ENCODE measurements at places on chromosomes 16 and 17.

GRCh38 chr17:8734876-8735275 is 9.8 kb downstream of the CCDC42 start:
- DNase-seq, result no peak

DNA sequence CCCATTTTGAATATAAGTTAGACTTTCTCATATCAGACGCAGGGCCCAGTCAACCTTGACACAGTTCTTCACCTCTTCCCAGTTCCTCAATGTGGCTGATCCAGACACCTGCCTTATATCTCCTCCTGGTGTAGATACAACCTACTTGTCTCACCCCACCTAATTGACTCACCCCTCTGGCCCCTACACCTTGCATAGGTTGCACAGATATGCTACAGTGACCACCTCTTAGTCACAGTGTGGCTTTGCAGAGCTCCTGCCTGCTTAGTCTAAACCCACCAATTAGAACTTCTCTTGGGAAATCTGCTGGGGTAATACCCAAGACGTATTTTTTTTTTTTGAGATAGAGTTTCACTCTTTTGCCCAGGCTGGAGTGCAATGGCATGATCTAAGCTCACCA is 16.8 kb downstream of the CHP2 start:
- DNase-seq, result no peak

DNA sequence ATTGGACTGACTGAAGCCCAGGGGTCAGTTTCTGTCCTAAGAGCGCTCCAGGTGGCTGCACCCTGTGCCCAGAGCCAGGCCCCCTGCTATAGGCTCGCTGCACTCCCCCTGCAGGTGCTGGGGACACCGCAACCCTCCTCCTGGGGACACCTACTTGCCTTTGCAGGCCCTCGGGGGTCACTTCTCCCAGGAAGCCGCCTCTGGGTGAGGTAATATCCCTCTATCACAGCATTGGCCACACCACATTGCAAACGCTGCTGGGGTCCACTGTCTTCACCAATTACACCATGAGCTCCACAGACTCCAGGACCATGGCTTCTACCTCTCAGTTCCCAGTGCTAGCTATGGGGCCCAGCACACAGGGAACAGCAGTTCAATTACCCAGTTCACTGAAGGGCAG is 14.9 kb downstream of the USP36 start:
- DNase-seq, result no peak

DNA sequence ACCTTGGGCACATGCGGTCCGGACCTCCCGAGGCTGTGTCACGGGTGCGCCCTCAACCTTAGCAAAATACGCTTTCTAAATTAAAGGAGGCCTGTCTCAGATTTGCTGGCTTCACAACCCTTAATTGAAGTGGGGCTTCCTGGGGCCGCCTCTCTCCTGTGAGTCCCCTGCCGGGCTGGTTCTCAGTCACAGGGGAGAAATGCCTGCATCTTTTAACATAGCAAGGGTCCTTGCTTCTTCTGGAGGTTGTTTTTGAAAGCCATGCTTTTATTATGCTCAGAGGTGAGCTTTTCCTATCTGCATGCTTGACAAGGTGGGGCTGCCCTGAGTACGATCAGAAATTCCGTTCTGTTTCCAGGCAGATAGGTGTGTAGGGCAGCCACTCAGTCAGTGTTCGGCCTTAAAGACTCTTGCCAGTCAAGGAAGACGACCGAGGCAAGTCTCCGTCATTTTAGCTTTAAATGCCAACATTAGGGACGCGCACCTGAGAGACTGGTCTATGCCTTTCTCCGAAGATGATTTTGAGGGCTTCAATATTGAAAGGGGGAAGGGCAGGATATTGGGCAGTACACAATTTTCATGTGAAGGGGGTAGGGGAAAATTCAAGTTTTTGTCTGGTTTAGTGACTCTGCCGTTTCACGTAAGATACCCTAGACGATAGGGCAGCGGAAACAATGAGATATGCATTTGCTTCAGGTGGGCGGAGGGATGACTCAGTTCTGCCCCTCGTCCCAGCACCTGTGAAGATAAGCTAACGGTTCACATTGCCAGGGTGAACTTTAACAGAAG is 5.5 kb upstream of the SLC7A5 start:
- DNase-seq, result no peak

Data from right hindlimb (tissue), 1 donor.